ENCODE measurements at places on chromosomes 12 and 14.

GRCh38 chr12:131573631-131574394 lies 137.1 kb upstream of the SFSWAP start:
- DNase-seq = no peak

GRCh38 chr12:108729612-108730364 lies 1.5 kb downstream of the CORO1C start:
- no peak for DNase-seq

GRCh38 chr12:82596483-82596882 lies 90.2 kb upstream of the TMTC2 start:
- DNase-seq = no peak

DNA sequence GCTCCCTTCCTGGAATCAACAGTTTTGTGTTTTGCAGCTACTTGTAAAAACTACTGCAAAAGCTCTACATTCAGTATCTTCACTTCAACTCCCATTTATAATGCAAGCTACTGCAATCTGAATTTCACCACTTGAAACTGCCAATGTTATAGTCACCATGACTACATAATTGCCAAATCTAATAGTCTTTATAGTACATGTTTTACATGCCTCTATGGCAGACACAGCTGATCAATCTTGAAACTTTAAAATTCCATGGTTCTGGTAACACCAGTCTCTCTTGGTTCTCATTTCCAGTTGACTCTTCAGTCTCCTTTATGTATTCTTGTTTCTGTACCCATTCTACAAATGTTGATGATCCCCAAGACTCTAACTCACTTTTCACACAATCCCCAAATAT lies 185.9 kb downstream of the MED13L start:
- DNase-seq = no peak

DNA sequence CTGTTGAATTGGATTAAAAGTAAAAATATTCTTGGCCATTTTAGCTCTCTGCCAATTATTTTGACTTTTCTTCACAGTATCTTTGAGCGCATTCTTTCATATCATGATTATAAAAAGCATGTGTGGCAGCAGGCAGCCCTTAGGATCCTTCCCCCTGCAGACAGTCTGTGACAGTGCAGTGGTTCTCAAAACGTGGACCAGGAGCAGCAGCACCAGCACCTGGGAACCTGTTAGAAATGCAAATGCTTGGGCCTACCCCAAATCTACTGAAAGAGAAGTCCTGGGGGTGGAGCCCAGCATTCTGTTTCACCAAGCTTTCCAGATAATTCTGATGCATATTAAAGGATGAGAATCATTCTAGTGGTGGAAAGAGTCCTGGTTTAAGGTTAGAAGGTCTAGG lies 155.6 kb downstream of the MON2 start:
- no peak for DNase-seq

DNA sequence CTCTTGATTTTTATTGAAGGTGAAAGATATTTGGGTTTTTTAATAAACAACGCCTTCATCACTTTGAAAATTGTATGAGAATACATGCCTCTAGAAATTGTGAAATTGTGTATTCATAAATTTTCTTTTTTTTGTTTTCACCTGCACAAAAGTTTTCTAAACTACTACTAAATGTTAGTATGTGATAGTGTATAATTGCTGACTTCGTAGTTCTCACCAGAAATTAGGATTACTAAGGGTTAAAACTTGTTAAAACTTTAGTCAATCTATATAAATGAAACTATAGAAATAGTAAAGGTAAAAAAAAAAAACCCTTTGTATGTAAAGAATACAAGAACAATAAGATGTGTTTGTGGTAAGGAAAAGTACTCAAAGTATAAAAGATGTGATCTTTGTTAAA lies 496.5 kb upstream of the ATP2B1 start:
- DNase-seq = no peak

DNA sequence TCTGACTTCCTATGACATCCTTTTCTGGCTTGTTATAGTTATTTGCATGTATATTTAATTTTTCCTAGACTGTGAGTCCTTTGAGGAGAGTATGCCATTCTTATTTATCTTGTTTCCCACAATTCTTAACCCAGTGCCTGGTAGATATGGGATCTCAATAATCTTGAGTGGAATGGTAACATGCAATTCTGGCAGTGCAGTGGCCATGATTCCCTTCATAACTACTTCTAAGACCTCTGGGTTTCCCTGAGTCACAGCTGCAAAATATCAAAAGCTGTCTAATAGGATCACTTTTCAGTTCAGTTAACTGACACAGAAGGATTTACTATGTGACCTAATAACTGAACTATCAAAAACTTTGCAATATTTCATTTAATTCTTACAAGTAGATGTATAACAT lies 135.0 kb downstream of the ADAMTS20 start:
- DNase-seq = no peak

- no peak for DNase-seq
These were observed 8.7 kb upstream of the NIN start for GRCh38 chr14:50839691-50840090.

DNA sequence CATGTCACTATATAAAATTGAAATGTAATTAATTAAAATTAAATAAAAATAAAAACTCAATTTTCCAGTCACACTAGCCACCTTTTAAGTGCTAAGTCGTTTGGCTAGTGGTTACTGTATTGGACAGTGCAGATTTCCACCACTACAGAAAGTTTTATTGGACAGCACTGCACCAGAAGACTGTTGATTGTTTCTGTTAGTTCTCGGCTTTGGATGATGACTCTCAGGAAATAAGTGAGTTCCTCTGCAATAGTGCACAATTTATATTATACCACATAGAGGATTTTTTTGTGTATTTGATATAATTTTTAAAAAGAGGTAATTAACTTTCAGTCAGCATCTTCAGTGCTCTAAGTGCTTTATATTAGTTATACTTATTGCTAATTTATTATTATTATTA lies 52.7 kb downstream of the FAR2 start:
- DNase-seq = no peak

- no peak for DNase-seq
These were observed 159.6 kb upstream of the C14orf180 start for GRCh38 chr14:104419865-104420505.

GRCh38 chr14:39351708-39352107 lies 80.5 kb downstream of the FBXO33 start:
- no peak for DNase-seq

- no peak for DNase-seq
These were observed 181.9 kb downstream of the C12orf42 start for GRCh38 chr12:103313894-103314293.

GRCh38 chr14:68995731-68996130 lies 16.6 kb upstream of the ACTN1 start:
- no peak for DNase-seq

DNA sequence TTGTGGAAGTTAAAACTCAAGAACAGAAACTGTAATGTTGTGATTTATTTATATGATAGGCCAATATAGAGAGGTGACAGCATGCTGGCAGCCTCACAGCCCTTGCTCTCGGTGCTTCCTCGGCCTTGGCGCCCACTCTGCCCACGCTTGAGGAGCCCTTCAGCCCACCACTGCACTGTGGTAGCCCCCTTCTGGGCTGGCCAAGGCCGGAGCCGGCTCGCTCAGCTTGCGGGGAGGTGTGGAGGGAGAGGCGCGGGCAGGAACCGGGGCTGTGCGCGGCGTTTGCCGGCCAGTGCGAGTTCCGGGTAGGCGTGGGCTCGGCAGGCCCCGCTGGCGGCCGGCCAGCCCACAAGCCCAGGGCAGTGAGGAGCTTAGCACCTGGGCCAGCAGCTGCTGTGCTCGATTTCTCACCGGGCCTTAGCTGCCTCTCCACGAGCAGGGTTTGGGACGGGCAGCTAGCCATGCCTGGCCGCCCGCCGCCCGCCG lies 65.8 kb upstream of the SLC8A3 start:
- no peak for DNase-seq

GRCh38 chr12:47155457-47156166 lies 75.9 kb upstream of the AMIGO2 start:
- no peak for DNase-seq

DNA sequence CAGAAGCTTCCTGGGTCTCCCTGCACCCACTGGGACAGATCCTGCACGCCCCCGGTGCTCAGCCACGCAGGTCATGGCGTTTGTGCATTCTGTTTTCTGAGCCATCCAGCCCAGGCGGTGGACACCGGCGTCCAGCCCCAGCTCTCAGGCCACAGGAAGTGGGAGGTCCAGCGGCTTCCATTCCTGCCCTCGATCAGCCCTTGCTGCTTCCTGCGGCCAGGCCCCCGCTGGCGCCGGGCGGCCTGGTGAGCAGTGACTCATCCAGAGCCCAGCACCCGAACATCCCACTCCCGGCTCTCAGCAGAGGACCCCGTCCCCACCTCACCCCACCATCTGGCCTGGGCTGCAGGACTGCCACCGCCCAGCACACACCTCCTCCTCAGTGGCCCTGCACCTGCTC lies 18.0 kb upstream of the NUDT14 start:
- DNase-seq = no peak

- DNase-seq = no peak
These were observed 105.6 kb downstream of the SLC25A47 start for GRCh38 chr14:100428727-100429126.

DNA sequence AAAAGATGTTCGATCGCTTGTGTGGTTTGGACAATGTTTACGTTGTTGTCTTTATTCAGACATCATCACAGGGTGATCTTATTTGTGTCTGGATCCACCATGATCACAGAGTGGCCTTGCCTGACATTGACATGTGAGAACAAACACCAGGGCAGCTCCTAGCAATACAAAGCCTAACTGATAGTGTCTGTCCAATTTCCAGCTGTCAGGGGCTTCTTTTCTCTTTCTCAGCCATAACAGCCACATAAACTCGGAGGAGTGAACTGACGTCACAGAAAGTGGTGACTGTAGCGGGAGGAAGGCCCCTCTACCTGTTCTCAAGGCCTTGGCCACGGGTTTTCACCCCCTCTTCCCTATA lies 5.8 kb upstream of the SLC6A13 start:
- no peak for DNase-seq

- DNase-seq = no peak
These were observed 1.7 kb downstream of the RASSF8 start for GRCh38 chr12:25960143-25960542.

DNA sequence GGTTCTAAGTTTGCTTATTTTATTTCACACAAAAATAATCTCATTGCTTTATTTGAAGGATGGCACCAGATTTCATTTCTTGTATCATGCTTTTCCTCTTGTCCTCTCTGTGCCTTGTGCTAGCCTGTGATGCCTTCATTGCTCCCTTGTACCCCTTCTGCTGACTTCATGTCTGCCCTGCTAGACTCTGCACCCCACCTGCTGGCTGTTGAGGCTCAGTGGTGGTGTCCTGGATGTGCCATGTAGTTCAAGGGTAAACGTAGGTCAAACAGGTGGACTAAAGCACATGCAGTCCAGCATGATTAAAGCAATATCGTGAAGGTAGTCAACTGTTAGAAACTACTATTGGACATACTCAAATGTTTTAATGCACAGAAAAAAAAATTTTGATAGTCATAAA lies 21.6 kb downstream of the MRPS35 start:
- no peak for DNase-seq

GRCh38 chr14:37559386-37559785 lies 35.7 kb downstream of the FOXA1 start:
- no peak for DNase-seq

Measured in smooth muscle cell of the brain vasculature (primary cell).